MM.1S (cell line): ENCODE measurements at places on chromosomes 6 and 20.

DNA sequence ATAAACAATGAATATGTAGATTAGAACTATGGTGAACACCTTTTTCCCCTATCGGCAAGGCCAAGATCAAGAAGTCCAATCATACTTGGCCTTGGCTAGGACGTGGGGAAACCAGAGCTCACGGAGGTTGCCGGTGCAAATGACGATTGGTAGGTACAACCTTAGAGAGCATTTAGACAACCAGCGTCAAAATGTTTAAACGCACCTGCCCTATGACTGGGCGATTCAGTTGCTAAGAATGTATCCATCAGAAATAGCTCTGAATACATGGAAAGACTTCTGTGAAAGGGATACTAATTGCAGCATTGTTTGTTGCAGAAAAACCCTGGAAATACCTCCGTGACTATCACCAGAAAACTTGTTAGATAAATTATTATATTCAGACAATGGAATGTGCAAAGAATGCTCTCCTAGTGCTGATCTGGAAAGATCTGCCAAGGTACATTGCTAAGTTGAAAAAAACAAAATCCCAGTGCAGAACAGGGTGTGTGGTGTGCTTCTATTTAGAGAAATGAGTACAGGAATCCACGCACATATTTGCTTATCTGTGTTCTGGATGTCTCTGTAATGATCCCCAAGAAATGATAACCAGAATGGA lies 48.0 kb upstream of the PTPN1 start:
- no peaks in the 10 kb centered on the region for H3K36me3 ChIP-seq
- no peaks in the 10 kb centered on the region for H3K4me1 ChIP-seq
- no peak overlapping the region for H3K27ac ChIP-seq
- no peak for DNase-seq
- H3K27me3 ChIP-seq = peaks cover 11% of the 10 kb centered on the region; the same call in 1 of the 2 replicates
- H3K4me3 ChIP-seq = no peak overlapping the region

GRCh38 chr6:76026101-76026500 lies 46.4 kb downstream of the IMPG1 start:
- no peaks in the 10 kb centered on the region for H3K4me1 ChIP-seq
- no peaks in the 10 kb centered on the region for H3K27me3 ChIP-seq
- no peaks in the 10 kb centered on the region for H3K36me3 ChIP-seq
- DNase-seq = no peak

- H3K4me3 ChIP-seq = no peak overlapping the region
- H3K36me3 ChIP-seq = no peaks in the 10 kb centered on the region
- no peaks in the 10 kb centered on the region for H3K4me1 ChIP-seq
- H3K27me3 ChIP-seq = no peaks in the 10 kb centered on the region
These were observed 311.2 kb downstream of the NRN1 start for GRCh38 chr6:5695260-5696245.

DNA sequence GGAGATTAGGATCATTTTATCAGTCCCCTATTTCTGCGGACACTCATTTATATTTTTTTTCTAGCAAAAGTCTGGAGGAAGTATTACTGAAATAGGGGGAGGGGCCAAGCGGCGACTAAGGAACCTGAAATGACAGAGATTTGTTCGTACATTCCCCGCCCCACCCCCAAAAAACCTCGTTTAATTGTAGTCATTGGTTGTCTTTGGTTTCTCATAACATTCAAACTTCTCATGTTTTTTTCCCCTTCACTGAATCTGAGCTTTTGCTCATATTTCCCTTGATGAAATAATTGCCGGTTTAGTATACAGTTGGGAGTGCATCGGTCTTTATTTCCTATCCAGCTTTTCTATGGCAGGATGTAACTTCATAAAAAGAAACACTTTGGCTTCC lies 768 bp upstream of the FYN start:
- H3K36me3 ChIP-seq = no peaks in the 10 kb centered on the region
- H3K4me1 ChIP-seq = 0 out of 2 replicates have a peak, but pooled peaks cover 3% of the 10 kb centered on the region
- no peak overlapping the region for H3K27ac ChIP-seq
- no peaks in the 10 kb centered on the region for H3K27me3 ChIP-seq
- no peak for DNase-seq

DNA sequence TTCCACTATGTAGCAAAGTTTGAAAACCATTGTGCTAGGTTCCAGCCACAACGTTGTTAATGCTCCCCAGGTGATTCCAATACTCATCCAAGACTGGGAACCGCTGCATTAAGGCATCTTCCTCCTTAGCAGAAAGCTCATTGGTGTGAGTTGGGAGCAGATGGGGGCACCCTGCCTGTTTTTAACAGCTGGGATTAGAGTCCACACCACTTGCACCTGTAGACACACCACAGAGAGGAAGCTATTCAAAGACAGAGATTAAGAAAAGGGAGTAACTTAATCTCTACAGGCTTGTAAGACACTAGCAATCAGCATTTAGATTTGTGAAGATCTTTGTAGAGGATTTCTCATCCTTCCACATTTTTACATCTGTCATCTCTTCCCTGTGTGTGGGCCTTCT lies 333.9 kb upstream of the SOX4 start:
- no peaks in the 10 kb centered on the region for H3K4me1 ChIP-seq
- no peak overlapping the region for H3K27ac ChIP-seq
- H3K27me3 ChIP-seq = no peaks in the 10 kb centered on the region
- DNase-seq = no peak
- no peaks in the 10 kb centered on the region for H3K36me3 ChIP-seq
- H3K4me3 ChIP-seq = no peak overlapping the region

- DNase-seq = no peak
- H3K27me3 ChIP-seq = no peaks in the 10 kb centered on the region
- no peak overlapping the region for H3K27ac ChIP-seq
- no peaks in the 10 kb centered on the region for H3K4me1 ChIP-seq
These were observed 164.8 kb downstream of the MRPL14 start for GRCh38 chr6:43962458-43962857.

GRCh38 chr6:111278731-111279130 lies 191.4 kb downstream of the SLC16A10 start:
- H3K27me3 ChIP-seq = no peaks in the 10 kb centered on the region
- no peaks in the 10 kb centered on the region for H3K36me3 ChIP-seq
- no peak overlapping the region for H3K27ac ChIP-seq

DNA sequence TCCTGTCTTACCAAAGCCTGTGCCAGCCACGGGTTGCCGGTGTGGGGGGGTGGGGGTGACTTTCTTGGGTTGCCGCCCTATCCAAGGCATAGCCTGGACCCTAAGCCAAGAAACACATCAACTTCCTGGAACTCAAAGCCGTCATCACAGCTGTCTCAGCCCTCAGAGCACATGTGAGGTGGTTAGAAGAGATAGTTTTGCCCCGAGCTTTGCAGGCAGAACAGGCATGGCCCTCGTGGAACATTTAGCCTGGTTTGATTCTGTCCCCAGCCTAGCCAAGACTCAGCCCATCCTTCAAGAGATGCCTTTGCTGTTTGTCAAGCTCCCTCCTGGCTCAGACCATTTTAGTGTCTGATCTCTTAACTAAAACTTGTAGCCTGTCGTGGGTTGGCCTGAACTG lies 64.9 kb downstream of the RREB1 start:
- peaks cover 14% of the 10 kb centered on the region for H3K4me1 ChIP-seq
- H3K36me3 ChIP-seq = no peaks in the 10 kb centered on the region

DNA sequence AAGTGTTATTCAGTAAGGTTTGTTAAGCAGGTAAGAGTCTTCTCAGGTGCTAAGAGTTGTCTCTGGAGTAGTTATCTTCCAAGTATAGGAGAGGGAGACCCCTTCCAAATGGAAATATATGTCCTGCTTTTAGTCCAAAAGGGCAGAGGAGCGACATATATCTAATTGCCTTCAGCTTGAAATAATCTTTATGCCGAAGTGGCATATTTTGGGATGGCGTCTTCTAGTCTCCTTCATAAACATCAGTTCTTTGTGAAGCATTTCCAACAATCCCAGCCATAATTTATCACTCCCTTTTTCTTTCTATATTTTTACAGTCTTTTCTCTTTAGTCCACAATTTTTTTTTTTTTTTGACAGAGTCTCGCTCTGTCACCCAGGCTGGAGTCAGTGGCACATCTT lies 6.0 kb downstream of the TMC2 start:
- no peak overlapping the region for H3K4me3 ChIP-seq
- H3K4me1 ChIP-seq = no peaks in the 10 kb centered on the region
- DNase-seq = no peak
- H3K27me3 ChIP-seq = peaks cover 18% of the 10 kb centered on the region
- H3K36me3 ChIP-seq = no peaks in the 10 kb centered on the region
- H3K27ac ChIP-seq = no peak overlapping the region

DNA sequence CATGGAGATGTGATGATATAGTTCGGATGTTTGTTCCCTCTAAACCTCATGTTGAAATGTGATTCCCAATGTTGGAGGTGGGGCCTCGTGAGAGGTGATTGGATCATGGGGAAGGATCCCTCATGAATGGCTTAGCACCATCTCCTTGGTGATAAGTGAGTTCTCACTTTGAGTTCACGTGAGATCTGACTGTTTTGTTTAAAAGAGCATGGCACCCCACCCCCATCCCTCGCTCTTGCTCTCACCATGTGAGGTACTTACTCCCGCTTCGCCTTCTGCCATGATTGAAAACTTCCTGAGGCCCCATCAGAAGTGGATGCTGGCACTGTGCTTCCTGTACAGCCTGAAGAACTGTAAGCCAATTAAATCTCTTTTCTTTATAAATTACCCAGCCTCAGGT lies 10.9 kb downstream of the SLC32A1 start:
- H3K4me1 ChIP-seq = no peaks in the 10 kb centered on the region
- H3K27me3 ChIP-seq = peaks cover 7% of the 10 kb centered on the region
- no peak for DNase-seq
- no peaks in the 10 kb centered on the region for H3K36me3 ChIP-seq
- no peak overlapping the region for H3K27ac ChIP-seq

DNA sequence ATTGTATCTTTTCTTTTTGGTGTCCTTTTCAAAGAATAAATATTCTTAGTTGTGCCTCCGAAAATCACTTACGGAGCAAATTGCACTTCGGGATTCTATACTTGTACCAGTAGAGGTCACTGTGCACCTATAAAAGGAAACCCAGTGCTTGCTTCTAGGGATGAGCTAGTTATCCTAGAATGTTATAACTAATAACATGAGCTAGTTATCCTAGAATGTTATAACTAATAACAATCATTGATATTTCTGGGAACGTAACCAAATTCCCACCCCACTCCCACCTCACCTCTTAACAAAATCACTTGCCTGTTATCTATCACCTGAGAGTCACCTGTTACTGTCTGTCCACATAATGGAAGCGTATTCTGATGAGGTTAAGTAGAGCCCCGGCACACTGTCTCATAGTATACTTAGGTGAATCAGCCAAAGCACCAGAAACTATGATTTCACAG lies 126.9 kb upstream of the TIAM2 start:
- no peaks in the 10 kb centered on the region for H3K27me3 ChIP-seq
- DNase-seq = peak; percentile 10
- H3K4me1 ChIP-seq = no peaks in the 10 kb centered on the region
- H3K27ac ChIP-seq = no peak overlapping the region
- no peak overlapping the region for H3K4me3 ChIP-seq

DNA sequence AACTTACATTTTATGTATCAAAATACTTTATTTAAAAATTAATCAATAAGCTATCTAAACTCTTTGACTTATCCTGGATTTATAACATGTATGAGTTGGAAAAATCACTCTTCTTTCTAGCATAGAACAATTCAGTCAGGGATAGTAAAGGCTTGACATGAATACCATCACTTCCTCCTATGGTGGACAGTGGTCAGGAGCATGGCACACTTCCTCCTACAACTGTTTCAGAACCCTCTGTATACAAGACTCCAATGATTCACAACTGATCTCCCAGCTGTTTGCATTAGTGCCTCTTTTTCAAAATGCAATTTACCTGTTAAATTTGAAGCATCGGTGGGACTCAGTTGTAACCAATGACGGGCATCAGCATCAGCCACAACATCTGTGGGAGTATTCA lies 129.7 kb downstream of the RALGAPA2 start:
- H3K4me3 ChIP-seq = no peak overlapping the region
- no peaks in the 10 kb centered on the region for H3K36me3 ChIP-seq
- no peaks in the 10 kb centered on the region for H3K27me3 ChIP-seq

DNA sequence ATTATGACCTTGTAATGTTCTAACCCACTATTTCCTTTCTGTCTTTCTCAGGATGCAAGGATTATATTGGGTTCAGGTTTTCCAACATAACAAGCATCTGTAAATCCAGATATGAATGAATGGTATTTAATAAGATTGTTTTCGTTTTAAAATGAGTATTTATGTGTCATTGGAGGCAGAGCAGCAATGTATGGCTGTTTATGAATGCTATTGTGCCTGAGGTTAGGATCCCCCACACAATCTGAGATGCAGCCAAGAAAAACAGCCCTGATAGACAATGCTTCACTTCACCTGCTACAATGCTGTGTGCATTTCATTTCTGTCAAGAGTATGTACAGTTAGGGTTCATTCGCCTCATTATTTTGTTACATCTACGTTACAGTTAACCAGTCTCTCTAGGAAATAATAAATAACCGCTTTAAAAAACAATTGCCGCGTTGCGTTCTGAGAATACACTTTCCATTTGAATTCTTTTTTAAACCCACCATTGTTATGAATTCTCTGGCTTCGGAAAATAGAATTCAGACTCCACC lies 19.6 kb downstream of the TFAP2A start:
- H3K36me3 ChIP-seq = no peaks in the 10 kb centered on the region
- no peaks in the 10 kb centered on the region for H3K27me3 ChIP-seq
- H3K27ac ChIP-seq = no peak overlapping the region
- H3K4me3 ChIP-seq = no peak overlapping the region

GRCh38 chr20:53831812-53832211 lies 238.2 kb upstream of the ZNF217 start:
- no peak overlapping the region for H3K27ac ChIP-seq
- no peaks in the 10 kb centered on the region for H3K27me3 ChIP-seq
- no peak for DNase-seq
- no peaks in the 10 kb centered on the region for H3K36me3 ChIP-seq
- no peak overlapping the region for H3K4me3 ChIP-seq
- H3K4me1 ChIP-seq = peaks cover 20% of the 10 kb centered on the region

DNA sequence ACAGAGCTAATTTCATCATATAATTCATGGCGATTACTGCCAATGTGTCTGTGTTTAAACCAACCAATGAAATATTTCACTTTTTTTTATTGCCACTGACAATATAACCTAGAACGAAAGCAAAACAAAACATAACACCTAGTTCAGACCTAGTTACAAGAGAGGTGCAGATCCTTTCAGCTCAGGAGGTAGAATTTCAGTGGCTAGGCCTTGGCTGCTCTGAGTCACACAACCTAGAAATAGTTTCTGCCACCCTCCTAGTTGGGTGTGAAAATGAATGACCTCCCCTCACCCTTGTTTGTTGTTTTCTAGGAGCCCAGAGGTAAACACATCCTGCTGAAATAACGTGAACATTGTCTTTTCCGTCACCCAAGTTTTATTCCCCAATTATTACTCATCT lies 356.3 kb downstream of the HTR1B start:
- H3K4me1 ChIP-seq = no peaks in the 10 kb centered on the region
- no peaks in the 10 kb centered on the region for H3K36me3 ChIP-seq
- no peak overlapping the region for H3K4me3 ChIP-seq
- no peaks in the 10 kb centered on the region for H3K27me3 ChIP-seq

GRCh38 chr6:130520801-130521200 lies 155.0 kb downstream of the TMEM200A start:
- no peak for DNase-seq
- H3K4me1 ChIP-seq = peaks cover 51% of the 10 kb centered on the region
- H3K27ac ChIP-seq = no peak overlapping the region
- H3K27me3 ChIP-seq = no peaks in the 10 kb centered on the region
